ENCODE measurements at places on chromosomes 7 and 10.

GRCh38 chr7:1512781-1513656 is 8.8 kb upstream of the INTS1 start:
- no peak for DNase-seq

DNA sequence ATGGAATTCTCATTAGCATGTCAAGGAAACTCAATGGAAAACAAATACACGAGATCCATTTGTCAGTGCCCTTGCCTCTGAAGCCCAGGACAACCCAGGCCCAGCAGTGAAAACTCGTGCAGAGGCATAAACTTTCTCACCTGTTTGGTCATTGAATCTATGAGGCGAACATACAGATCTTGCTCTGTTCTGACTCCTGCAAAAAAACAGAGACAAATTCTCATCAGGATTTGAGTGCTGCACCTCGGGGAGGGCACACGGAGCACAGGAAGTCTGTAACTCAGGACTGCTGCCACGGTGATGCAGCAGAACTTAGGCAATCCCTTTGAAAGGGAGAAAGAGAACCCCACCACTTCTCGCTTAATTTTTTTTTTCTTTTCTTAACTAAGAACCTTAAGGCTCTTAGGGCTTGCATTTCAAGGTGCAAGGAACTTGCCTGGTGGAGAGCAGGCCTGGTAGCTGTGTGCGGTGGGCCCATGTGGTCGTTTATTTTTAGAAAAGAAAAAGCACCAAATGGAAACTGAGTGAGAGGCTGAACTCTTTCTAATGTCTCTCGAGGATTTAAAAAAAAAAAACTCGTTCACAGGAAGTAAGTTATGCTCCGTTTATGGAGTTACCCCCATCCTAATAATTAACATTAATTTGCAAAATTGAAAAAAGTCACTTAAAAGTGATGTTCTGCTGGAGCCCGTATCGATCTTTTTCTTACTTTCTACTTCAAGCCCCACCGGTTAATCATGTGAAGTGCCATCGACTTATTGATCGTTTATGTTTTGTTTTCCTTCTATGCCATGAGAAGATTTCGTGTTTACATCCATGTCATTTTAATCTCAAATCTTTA is 1.8 kb downstream of the EBF3 start:
- no peak for DNase-seq

DNA sequence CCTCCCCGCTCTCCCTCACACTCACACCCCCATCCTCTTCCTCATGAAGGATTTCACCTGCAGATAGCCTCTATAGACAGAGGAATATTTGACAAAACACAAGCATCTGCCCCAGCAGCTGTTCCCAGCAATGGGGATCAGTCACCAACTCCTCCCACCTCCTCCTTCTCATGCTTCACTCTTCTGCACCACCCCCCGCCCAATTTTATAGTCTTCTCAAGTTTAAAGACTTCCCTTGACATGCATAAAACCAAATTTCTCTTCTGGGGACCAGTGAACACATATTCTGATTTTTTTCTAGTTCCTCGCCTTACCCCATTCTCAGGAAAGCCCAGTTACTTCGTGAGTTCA is 654.4 kb downstream of the LRMDA start:
- DNase-seq, result no peak

GRCh38 chr10:99279626-99280111 is 44.0 kb upstream of the HPSE2 start:
- DNase-seq, result no peak

DNA sequence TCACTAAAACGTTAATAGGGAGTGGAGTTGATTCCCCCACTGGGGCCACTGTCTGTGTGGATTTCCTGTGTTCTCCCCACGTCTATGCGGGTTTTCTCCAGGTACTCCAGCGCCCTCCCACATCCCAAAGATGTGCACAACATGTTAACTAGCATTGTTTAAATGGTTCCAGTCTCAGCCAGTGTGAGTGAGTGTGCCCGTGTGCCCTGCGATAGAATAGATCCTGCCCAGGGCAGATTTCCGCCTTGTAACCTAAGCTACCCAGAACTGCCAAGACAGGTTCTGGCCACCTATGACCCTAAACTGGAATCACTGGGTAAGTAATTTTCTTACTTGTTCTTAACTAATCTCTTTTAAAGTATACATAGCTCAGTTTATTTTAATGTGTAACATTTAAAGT is 58.5 kb downstream of the CCDC6 start:
- no peak for DNase-seq

- peak; percentile 29 for DNase-seq
Measured at GRCh38 chr7:21923658-21924057, 22.0 kb downstream of the CDCA7L start.

Measured in thyroid gland (tissue), 4 donors.